ENCODE measurements at places on chromosomes 16 and 17. TPM values are rescaled to one million over a fixed set of nuclear protein-coding genes. Genes with fewer than 3 reads are reported as not detected.

- no peak for DNase-seq
Measured at GRCh38 chr16:89420204-89420603, 70.2 kb downstream of the ANKRD11 start.

TAT gene
- polyA plus RNA-seq, result 0.17 TPM

GRCh38 chr17:77480199-77480508 lies 339.4 kb downstream of the SEC14L1 start:
- no peak for DNase-seq

DNA sequence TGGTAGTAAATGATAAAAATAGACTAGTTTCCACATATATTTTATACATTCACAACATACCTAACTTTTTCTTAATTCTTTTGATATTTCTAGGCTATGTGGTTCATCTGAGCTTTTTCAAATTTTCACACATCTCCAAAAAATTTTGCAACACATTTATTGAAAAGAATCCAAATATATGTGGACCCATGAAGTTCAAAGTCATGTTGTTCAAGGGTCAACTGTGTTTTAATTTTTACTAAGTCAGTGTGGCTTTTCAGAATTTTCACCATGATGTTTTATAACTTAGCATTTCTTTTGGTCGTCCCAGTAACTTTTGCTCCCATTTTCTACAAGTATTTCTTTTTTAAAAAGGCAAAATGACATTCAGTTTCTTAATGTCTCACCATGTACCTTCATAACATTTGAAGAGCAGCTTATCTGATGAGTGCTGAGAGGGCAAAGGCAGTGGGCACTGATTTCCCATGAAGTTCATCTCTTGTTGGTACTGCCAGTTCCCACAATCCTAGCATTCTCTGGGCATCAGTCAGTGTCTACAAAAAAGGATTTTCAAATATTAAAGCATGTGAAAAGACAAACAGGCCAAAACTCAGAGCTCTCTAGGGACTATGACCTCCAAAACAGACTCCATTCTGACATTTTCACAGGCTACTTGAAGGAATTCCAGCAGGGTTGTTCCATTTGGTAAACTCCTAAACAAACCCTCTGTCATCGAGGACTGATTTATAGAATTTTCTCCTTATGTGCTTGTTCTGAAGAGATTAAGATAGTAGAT lies 80.3 kb downstream of the MRTFB start:
- DNase-seq, result no peak

GRCh38 chr17:45705123-45706009 lies 78.8 kb upstream of the CRHR1 start:
- DNase-seq, result no peak

- DNase-seq, result no peak
Measured at GRCh38 chr17:83067071-83067717, 12.2 kb upstream of the METRNL start.

LRRC45 gene
- 16.9 TPM for polyA plus RNA-seq

OR2C1 gene
- polyA plus RNA-seq, result 0.44 TPM

GRCh38 chr16:69107316-69107962 lies 2.0 kb downstream of the HAS3 start:
- no peak for DNase-seq

TAC4 gene
- polyA plus RNA-seq, result 0.69 TPM

- DNase-seq, result no peak
Measured at GRCh38 chr16:64907844-64908243, 214.0 kb downstream of the CDH11 start.

GRCh38 chr16:10883004-10883403 lies 6.0 kb downstream of the CIITA start:
- DNase-seq, result no peak

GRAPL gene
- 10.7 TPM for polyA plus RNA-seq

DNA sequence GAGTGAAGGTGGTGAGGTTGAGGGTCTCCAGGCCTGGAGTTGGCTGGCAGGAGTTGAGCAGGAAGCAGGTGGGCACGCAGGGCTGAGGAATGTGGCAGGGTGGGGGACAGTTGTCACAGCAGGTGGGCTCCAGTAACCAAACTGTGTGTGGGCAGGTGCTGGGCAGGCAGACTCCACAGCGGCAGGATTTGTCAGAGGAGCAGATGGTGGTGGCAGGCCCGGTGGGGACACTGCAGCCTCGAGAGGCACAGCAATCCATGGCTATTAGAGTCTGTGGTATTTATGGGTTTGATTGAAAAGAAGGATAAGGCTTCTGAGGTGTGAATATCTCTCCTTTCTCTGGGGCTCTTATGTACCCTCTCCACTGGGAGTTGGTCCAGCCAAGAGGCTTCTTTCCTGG lies at the start of gene KRTAP3-3:
Gene KRTAP3-3 (minus strand): TSS at position 326 of the 400 bp plus-strand sequence. CDS start 67 bp downstream, at position 259.
- DNase-seq, result no peak

DNA sequence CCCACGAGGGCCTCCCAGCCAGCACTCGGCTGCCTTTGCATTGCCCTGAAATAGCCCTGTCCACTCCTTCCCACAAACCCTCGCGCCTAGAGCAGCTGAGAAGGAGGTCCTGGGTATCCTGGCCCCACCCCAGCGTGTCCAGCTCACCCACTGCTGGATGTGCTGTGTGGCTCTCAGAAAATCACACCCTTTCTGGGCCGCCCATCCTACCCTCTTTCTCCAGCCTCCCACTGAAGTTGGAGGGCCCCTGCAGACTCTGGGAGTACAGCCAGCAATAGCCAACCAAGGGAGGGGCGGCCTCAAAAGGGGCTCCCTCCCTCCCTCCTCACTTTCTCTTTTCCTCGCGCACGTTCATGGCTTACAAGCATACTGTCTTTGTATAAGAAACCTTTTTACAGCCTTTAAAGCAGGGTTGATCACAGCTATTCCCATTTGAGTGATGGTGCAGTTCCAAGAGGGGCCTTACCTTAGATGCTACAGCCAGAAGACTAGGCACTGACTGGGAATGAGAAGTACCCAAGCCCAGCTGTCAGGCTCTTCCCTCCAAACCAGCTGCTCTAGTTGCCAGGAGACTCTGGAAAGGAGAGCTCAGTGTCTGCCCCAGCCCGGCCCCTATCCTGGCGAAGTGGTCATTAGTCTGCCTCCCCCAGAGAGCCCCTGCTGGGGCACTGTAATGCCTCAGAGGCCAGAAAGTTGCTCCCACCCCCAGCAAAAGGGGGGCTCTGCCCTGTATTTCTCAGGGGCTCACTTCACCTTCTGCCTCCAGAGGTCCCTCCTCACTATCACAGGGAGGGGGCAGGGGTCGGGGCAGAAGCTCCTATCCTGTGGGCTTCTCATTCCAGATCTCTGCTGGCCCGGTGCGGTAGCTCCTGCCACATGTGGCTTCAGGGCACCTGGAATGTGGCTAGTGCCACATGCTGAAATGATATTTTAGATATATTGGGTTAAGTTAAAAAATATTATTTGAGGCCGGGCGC lies 38.1 kb downstream of the DCAKD start:
- DNase-seq, result no peak

DNA sequence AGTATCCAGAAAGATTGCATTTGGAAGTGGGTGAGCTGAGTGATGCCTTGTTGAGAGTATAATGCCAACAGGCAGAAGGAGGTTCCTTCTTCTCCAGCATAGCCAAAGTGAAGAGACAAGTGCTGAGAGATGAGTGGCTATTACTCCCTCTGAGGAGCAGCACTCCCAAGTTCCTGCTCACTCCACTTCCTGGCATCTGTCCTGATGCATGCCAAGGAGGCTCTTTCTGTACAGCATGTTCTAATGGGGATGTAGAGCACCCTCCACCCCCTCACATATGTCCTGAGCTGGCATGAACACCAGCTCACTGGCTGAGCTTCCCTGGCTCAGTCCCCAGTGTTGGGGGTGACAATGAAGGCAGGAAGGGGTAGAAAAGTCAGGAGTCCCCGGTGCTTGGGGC lies 44.2 kb upstream of the DNAH9 start:
- no peak for DNase-seq

- no peak for DNase-seq
Measured at GRCh38 chr16:14437426-14437825, 192.6 kb downstream of the PARN start.

GRCh38 chr17:52025236-52025635 lies 133.3 kb downstream of the CA10 start:
- no peak for DNase-seq

HEATR9 gene
- 0.08 TPM for polyA plus RNA-seq

KRTAP4-4 gene
- not detected for polyA plus RNA-seq

DNA sequence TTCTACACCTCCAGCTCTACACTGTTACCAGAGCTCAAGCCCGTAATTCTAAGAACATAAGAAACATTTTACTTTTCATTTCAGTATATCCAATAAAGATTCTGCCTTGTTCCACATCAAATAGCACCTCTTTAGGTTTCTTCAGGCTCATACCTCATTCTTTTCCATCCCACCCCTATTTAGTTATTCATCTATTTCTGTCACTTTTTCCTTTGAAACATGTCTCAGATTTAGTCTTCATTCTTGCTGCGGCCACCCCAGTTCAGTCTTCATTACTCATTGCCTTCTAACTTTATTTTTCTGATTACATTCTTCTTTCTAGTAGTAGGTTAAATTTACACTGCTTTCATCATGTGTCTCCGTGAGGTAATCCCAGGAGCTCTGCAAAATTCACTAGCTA lies 33.5 kb downstream of the PPM1E start:
- DNase-seq, result no peak

ACE gene
- polyA plus RNA-seq, result 62.7 TPM

DNA sequence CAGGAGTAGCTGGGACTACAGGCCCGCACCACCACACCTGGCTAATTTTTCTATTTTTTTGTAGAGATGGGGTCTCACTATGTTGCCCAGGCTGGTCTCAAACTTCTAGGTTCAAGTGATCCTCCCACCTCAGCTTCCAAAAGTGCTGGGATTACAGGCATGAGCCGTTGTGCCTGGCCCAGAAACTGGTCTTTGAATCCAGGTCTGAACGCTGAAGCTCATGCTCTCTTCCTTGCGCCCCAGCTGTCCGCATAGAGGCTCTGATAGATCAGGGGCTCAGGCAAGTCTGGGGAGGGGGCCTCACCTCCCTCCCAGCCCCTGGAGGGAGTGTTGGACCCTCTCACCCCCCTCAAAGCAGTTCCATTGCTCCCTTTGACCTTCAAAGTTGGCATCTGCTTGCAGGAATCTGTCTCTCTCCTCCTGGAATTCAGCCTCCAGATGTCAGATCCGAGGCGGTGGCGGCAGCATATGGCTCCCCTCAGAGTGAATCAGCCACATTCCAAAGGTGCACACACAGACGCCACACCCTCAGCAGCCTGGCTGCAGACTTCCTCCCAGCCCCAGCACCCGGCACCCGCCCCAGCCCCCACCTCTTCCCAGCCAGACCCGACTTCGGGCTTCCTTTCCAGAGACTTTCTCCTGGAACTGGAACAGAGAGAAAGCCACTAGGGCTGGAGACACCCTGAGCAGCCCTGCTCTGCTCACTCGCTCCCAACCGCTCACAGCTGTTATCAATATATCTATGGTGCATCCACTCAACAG lies 16.9 kb upstream of the GLIS2 start:
- no peak for DNase-seq

DNA sequence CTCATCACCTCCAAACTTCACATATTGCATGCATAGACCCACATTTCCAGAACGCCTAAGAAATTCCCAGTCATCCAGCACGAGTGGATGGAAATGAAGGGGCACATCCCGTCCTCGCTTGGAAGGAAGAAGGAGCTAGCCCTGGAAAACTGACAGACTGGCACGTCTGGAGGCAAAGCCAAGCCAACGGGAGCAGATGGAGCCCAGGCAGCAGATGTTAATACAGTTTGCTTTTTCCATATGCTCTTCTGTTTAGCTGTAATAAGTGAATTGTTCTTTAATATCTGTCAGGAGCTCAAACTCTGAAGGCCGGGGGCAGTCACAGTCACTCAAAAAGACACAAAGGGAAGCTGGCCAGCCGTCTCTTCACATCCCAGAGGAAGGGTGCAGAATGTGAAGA lies 187.7 kb downstream of the XYLT1 start:
- no peak for DNase-seq

GRCh38 chr17:8002721-8003593 lies 542 bp downstream of the GUCY2D start:
- DNase-seq, result no peak

GRCh38 chr17:51362811-51363585 lies 102.7 kb downstream of the UTP18 start:
- DNase-seq, result peak; percentile 20

DNA sequence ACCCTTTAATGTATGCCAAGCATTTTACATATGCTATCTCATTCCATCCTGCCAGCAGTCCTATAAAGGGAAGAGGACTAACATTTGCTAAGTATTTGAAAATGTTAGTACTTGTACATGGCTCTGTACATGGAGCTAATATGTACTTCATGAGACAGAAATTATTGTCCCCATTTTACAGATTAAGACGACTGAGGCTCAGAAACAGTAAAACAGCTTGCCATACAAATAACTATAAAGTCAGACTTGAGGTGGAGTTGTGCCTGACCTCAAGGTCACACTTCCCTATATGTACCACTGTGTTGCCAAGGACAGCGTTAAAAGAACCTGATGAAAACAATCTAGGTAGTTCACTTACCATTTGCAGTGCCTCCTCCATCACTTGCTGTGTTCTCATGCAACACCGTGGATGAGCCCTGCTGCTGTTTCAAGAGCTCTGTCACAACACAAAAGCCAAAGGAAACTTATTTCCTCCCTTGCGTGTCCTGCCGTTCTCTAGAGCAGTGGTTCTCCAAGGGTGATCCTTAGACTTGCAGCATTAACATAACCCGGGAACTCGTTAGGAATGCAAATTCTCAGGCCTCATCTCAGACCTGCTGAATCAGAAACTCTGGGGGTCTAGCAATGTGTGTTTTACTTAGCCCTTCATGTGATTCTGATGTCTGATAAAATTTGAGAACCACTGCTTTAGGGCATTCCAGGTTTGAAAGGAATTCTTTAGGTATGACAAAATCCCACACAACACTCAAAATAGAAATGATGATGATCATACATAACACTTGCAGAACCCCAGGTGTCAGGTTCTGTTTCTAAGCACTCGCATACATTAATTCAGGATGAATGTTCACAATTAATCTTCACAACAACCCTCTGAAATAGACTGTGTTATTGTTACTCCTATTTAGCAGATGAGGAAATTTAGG lies 51.2 kb upstream of the MTMR4 start:
- DNase-seq, result no peak

GRCh38 chr17:75571885-75572215 lies 15.8 kb upstream of the MYO15B start:
- no peak for DNase-seq

CASKIN2 gene
- 17.9 TPM for polyA plus RNA-seq

GRCh38 chr17:20234276-20234675 lies 225.1 kb downstream of the SPECC1 start:
- no peak for DNase-seq
